Cortex of kidney (tissue), 1 donor: ENCODE measurements at places on chromosomes 7 and 10.

DNA sequence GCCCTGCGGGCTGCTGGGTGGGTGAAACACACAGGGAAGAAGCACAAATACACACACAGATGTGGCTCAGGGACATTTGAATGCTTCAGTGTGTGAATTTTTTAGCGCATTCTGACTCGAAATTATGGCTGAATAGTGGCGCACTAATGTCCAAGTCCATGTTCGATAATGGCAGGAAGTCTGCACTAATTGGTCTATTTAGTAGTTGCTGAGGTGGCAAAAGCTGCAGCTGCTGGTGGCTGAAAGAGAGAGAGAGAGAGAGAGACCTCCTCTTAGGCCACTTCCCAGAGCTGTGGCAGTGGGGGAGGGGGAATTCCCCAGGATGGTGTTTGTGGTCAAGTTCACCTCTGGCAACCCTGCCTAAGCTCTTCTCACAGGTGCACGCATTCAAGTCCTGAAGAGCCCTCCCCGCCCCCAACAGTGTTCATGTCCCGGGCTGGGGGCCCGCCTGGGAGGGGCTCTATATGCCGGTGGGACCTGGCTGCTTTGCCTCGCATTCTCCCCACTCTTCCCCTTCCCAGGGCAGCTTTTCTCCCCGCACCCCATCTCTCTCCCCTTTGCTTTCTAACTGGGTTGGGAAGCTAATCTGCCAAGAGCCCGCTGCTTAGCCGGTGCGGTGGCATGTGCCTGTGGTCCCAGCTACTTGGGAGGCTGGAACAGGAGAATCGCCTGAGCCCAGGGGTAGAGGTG, 6.0 kb upstream of the MNX1 start:
- DNase-seq, result no peak

GRCh38 chr10:1536341-1536740, 201.0 kb downstream of the ADARB2 start:
- no peak for DNase-seq

GRCh38 chr10:129793996-129794395, 170.1 kb downstream of the EBF3 start:
- DNase-seq, result no peak

GRCh38 chr10:125158601-125159485, 1.5 kb downstream of the CTBP2 start:
- no peak for DNase-seq

- DNase-seq, result no peak
These were observed 651.6 kb upstream of the FOXK1 start for GRCh38 chr7:4030346-4030950.

- no peak for DNase-seq
These were observed 48.7 kb downstream of the GCC1 start for GRCh38 chr7:127536741-127537140.

GRCh38 chr10:116073001-116073400, 200.0 kb downstream of the GFRA1 start:
- DNase-seq, result no peak

DNA sequence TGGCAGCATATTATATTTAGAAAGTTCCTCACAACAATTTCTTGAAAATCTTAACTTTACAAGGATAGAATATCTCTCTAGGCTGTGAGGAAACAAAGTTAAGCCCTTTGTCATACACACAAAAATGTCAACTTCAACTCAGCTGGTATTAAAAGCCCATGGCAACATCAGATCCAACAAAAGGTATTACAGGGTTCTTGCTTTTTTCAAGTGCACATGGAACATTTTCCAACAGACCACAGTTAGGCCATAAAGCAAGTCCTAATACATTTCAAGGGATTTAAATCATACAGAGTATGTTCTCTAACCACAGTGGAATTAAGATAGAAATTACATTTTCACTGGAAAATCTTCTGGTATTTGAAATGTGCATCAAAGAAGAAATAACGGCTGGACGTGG, 71.9 kb upstream of the OIT3 start:
- DNase-seq, result no peak
